LHCN-M2 (cell line): ENCODE measurements at places on chromosomes 5 and 9.

GRCh38 chr9:1434052-1434767, 384.1 kb downstream of the DMRT2 start:
- no peak for DNase-seq

- DNase-seq = peak; percentile 41
These were observed 14.4 kb downstream of the HNRNPK start for GRCh38 chr9:83965350-83966208.

GRCh38 chr5:14431534-14431933, 150.1 kb upstream of the OTULINL start:
- no peak for DNase-seq

DNA sequence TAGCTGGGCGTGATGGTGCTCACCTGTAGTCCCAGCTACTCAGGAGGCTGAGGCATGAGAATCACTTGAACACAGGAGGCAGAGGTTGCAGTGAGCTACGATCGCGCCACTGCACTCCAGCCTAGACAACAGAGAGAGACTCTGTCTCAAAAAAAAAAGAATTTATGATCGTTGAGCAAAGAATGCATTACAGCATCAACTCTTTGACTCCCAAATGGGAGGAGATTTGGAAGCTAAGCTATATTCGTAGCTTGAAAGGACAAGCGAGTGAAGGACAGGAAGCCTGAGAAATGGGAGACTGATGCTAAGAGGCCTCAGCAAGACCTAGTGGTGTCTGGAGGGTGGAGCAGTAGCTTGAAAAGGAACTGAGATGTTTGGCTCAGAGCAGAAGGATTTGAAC, 10.3 kb upstream of the CCIN start:
- no peak for DNase-seq

GRCh38 chr9:12880406-12881015, 105.7 kb downstream of the LURAP1L start:
- DNase-seq = no peak

DNA sequence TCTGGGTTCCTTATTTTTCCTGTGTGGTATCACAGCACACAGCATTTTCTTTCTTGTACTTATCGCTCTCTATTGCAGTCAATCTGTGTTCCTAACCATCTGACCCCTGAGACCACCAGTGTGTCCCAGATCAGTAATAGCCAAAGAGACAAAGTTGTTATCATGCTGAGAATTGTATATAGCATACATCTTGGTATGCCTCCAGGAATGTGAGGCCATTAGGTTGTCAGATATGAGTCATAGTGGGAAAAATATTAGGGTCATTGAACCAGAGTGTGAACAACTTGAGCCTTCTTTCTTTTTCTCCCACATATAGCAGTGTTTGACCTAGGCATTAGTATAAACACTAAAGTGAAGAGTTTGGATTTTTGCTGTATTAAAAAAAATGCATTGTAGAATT, 106.3 kb downstream of the NDUFAF2 start:
- peak; percentile 68 for DNase-seq

GRCh38 chr5:113447498-113448050, 12.8 kb upstream of the TSSK1B start:
- DNase-seq = peak; percentile 15

DNA sequence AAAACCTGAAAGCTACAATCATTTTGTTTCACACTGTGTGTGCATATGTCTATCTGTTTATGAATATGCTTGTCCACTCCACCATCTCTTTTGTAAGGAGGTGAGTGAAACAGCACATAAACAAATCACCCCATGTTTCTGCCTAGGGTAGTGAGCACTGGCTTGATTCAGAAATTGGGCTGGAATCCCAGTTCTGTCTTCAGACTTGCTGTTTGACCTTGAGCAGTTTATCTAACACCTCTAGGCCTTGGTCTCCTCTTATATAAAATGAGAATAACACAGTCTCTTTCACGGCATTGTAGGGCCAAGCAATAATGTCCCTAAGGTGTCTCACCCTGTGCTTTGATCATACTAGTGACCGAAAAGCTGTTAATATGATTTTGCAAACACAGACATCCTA, 61.2 kb downstream of the ZNF366 start:
- no peak for DNase-seq

DNA sequence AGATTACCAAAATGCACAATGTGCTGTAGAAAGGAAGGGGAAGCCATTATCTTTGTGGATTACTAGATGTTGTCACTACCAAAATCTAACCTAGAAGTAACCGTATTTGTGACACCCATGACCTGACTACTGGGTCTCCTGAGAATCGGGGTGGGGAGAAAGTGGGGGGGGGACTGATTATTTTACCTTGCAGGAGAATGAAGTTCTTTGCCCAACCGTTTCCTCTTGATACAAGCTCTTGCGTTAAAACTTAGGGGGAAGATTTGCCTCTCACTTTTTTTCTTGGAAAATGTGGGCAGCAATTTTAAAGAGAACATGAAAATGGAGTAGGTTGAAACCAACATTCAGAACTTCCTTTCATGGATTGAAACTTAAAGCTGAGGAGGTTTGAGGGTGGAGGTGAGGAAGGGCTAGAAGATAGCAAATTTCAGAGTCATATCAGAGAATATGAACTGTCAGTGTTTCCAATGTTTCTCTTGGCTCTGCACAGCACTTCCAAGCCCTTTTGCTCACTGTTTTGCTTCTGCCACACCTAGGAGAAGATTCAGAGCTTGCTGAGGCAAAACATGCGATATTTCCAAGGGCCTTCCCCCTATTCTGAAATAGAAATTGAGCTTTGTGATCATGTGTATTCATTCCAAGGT, 280.8 kb downstream of the AOPEP start:
- peak; percentile 67 for DNase-seq

DNA sequence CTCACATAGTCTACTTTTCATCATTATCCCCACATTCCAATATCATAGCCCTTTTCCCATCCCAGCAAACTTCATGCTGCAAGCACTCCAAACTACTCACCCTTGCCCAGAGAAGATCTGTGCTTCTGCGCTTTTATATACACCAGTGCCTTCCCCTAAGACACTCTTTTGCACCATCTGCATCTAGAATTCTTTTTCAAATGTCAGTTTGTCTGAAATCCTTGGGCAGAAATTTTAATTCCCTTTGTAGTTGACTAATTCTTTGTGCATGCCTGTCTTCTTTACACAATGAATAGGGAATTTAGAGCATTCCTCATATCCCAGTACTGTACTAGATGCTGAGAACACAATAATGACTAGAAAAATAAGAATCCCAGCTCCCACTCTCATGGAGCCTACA, 298.9 kb downstream of the KCNN2 start:
- no peak for DNase-seq

DNA sequence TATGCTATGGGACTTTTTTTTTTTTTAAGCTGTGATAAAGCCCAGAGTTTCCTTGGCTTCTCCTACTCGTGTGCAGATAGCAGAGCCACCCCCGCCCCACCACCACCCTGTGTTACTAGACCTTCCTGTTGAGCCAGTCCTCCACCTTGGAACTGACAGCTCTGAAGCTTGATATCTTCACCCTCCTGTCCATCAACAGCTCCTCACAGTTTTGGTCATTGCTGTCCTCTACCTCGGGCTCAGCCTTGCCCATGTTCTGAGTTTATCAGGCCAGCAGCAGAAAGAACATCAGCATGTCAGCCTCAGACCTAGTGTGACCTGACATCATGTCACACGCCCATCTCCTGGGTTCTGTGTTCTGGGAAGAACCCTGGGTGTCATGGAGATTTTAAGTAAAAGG, 167.1 kb upstream of the RAI14 start:
- no peak for DNase-seq
